Stimulated activated naive CD4-positive, alpha-beta T cell treated with Interleukin-2 at 50 U/mL for 16 hours (primary cell): ENCODE measurements at places on chromosomes 3 and 15.

GRCh38 chr3:178699810-178700209, 163.6 kb downstream of the KCNMB2 start:
- DNase-seq: no peak

DNA sequence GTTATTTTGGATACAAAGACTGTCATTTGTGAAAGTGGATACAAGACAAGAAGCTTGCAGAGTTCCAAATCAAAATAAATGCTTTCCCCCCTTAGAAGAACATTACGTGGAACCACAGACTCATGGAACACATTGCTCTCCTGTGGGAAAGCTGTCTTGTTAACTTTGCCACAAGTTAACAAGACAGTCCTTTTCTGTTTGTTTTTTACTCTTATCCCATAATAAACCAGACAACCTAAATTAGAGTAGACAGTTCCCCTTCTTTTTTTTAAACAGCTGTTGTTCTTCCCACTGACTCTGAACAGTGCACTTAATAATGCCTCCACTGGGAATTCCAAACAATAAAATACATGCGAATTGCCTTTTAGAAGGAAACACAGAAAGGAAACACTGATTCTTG, 255.3 kb upstream of the UBE2E2 start:
- no peak for DNase-seq

DNA sequence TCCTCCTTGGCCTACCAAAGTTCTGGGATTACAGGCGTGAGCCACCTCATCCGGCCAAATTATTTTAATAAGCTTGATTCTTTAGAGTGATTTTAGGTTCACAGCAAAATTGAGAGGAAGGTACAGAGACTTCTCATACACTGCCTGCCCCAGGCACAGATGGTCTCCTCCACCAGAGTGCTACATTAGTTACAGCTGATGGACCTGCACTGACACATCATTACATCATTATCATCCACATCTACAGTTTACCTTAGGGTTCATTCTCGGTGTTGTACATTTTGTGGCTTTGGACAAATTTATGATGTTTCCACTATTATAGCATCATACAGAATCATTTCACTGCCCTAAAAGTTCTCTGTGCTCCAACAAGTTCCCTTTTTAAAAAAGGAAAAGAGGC, 4.4 kb upstream of the VPS8 start:
- DNase-seq: no peak

DNA sequence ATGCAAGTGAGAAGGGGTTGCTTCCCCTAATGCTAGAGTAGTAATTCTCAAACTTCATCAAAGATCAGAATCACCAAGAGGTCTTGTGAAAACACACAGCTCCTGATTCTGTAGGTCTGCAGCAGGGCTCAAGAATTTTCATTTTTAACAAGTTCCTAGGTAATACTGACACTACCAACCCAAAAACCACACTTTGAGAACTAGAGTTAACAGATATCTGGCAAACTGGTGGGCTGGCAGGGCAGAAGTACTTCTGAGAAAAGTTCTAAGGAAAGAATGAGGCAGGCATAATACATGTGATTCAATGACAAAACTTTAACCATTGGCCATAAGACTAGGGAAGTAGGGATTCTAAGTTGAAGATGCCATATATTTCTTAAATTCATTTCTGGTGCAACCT, 8.8 kb upstream of the MINDY2 start:
- DNase-seq: no peak

DNA sequence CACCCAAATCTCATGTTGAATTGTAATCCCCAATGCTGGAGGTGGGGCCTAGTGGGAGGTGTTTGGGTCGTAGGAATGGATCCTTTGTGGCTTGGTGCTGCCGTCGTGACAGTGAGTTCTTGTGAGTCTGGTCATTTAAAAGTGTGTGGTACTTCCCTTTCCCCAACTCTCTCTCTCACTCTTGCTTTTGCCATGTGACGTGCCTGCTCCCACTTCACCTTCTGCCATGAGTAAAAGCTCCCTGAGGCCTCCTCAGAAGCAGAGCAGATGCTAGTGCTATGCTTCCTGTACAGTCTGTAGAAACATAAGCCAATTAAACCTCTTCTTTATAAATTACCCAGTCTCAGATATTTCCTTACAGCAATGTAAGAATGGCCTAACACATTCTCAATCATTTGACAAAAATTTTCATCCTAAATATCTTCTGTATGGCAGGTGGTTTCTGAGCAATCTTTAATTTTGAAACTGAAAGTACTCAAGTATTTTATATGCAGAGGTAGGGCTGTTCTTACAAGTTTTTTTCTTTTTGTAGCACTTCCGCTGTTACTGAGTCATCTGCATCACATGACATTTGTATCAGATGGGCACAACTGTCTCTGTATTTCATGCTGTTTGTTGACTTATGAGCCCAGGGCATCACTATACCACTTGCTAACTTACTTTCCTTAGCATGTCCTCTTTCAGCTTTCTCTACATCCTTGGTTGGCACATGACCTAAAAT, 8.8 kb downstream of the RPL39L start:
- DNase-seq: peak; percentile 17

DNA sequence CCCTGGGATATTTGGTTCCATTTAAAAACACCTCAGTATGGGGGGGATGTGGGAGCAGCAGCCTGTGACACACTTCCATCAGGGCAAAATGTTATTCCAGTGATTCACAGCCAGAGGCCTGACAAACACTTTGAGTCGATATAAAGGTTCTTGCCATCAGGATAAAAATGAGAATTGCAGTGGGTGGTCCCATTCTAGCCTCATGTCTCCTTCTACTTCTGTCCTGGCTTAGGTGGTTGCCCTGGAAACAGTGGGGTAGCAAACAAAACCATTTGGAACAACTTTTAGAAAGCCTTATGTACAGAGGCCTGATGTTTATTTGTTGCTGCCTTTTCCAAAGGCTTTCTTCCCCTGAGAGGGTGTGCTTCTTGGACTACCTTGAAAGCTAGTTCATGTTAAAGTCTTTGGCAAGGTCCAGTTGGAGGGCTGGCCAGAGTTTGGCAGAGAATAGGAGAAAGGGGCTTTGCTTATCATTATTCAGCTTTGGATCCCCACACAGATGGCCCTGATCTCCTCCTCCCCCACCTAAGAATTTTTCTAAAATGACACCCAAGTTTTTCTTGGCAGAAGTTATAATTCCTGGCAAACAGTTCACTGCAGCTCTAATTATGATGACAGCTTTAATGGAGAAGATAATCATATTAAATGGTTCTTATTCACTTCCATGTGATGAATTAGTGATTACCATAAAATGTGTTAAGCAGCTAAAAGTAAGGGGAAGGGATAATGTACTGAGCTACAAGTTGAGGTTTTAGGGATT, 84.2 kb upstream of the ZNF280D start:
- no peak for DNase-seq

GRCh38 chr3:135646873-135647272, 318.7 kb upstream of the PPP2R3A start:
- no peak for DNase-seq

GRCh38 chr3:42503251-42503924, 945 bp downstream of the VIPR1 start:
- DNase-seq: no peak

GRCh38 chr3:44074181-44074580, 167.5 kb upstream of the TOPAZ1 start:
- no peak for DNase-seq

- DNase-seq: no peak
Measured at GRCh38 chr3:185696039-185696438, 109.9 kb downstream of the SENP2 start.

DNA sequence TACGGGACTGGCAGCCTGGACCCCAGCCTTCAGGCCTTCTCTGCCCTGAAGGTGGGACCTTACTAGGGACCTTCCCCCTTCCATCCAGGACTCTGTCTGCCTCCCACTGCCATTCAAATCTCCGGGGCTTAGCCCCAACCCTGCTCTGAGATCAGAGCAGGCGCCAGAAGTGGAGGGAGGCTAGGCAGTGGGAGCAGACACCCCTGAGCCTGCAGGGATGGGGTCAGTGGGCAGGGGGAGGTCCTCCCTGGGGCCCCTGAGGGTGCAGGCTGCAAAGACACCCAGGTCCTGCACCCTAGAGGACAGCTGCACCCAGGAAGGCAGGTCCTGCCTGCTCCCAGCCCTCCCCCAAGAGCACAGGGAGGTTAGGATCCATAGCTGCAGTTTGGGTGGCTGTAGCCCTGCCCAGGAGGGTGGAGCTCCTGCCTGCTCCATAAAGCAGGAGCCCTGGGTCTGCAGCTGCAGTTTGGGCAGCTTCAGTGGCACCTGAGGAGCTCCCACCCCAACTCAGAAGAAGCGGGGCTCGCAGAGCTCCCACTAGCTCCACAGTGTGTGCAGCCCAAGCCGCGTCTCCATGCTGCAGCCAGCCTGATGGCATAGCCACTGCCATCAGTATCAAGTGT, 8.1 kb upstream of the POC1A start:
- no peak for DNase-seq

DNA sequence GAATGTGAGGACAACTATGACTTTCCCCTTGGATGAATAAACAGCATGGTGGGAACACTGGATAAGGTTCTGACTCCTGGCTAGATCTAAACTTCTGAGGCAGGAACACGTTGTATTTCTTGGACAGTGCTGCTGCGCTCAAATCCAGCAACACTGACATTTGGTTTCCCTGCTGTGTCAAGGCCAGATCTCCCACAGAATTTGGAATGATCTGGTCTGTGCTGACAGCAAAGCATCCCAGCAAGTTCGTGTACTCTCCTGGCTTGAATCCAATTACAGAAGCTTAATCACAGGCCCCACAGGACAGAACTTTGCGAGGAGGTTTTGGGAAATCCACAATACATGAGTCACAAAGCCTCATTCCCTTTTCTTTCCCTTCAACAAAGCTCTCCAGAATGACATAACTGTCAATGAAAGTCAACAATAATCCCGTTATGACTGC, 92.5 kb downstream of the ADAMTS9 start:
- no peak for DNase-seq

GRCh38 chr3:31979001-31979697, 1.9 kb downstream of the OSBPL10 start:
- no peak for DNase-seq

- no peak for DNase-seq
Measured at GRCh38 chr3:22734756-22735155, 468.4 kb upstream of the UBE2E2 start.

DNA sequence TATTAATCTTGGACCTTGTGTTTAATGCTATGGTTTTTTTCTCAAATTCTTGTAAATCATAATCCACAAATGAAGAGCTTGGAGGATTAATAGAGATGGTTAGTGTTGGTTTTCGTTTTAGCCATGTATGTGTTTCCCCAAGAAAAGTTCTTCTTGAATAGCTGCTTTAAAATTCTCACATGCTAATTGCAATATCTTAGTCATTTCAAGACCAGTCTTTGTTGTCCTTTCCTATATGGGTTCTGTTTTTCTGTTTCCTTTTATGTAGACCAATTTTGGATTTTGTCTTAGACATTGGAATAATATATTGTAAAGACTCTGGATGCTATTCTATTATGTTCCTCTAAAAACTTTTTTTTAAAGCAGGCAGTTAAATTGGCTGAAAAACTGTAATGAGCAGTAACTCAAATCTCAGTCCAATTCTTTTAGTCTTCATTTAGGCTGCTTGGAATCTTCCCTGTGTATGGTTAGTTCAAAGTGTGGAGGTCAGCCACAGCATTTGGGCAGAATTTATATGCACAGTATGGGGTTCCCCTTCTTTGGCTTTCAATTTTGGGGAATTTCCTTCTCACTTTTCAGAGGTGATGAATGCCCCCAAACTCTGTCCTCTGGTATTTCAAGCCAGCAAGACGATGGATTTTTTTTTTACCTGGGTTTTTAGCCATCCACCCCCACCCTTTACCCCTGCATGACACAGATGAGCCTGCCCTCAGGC, 39.1 kb upstream of the DNAJC13 start:
- DNase-seq: no peak

GRCh38 chr3:178147001-178147400, 389.2 kb upstream of the KCNMB2 start:
- DNase-seq: no peak

DNA sequence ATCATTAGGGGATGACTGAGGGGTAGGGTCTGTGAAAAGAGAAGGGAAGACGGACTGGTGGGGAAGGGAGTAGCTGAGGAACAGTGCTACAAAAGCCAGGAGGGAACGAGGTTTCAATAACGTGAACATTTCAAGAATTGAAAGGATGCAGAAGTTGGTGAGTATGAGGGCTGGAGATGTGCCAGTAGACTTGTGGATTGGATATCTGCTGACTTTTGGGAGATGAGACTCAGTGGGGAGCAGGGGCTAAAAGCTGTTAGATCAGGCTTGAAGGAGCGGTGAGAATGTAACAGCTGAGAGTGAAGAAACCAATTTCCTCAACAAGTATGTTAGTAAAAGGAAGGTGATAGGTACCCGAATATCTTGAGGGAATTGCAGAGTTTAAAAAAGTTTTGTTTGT, 65.2 kb downstream of the GTPBP8 start:
- no peak for DNase-seq

- DNase-seq: peak; percentile 15
Measured at GRCh38 chr3:123067689-123068600, 1.1 kb downstream of the PDIA5 start.

DNA sequence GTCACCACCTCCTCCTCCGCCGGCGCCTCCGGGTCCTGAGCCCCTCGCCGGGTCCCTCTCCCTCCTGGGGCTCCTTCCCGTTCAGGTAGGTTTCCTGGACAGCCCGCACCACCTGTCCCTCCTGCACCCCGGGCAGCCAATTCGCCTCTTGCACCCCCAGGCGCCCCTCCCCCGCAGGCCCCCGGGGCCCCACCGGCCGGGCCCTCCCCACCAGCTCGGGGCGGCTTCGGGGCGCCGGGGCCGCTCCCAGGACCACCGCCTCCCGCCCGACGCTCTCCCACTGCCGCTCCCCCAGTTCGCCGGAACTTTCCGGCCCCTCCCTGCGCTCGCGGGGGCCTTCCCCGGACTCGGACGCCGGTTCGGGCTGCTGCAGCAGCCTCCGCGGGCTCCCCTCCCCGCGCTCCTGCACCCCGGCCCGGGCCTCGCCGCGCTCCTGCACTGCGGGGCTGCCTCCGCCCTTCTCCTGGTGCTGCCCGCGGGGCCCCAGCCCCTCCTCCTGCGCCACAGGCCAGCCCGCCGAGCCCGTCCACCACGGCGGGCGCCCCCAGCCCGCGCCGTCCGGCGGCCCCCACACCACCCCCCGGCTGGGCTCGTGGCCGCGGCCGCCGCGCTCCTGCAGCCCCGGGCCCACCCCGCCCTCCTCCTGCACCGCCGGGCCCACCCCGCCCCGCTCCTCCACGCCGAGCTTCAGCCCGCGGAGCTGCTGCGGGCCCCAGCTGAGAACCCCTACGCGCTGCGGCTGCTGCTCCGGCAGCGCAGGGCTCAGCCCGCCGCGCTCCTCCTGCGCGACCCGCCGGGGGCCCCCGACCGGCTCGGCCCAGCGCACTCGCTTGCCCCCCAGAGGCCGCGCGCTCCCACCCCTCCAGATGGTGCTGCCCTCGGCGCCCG, 587 bp upstream of the TNK2 start:
- DNase-seq: no peak

GRCh38 chr3:54772051-54772450, 155.8 kb downstream of the LRTM1 start:
- DNase-seq: no peak

GRCh38 chr3:21751886-21752285, 876 bp upstream of the ZNF385D start:
- no peak for DNase-seq

GRCh38 chr3:145088917-145089316, 1072.1 kb downstream of the PLOD2 start:
- DNase-seq: no peak

- no peak for DNase-seq
Measured at GRCh38 chr3:136351351-136351750, 101.2 kb downstream of the PCCB start.
